Suppressor macrophage treated with lipopolysaccharide for 4 hours (primary cell): ENCODE measurements at places on chromosomes 12 and 14.
A peak's percentile ranks its signal among the peaks of the same experiment; 100 is the strongest.

GRCh38 chr14:38342803-38343202 is 86.9 kb upstream of the CLEC14A start:
- no peak for DNase-seq

GRCh38 chr12:47370421-47370820 is 290.7 kb upstream of the AMIGO2 start:
- no peak for DNase-seq

- no peak for DNase-seq
These were observed 170.7 kb upstream of the KITLG start for GRCh38 chr12:88750867-88751543.

GRCh38 chr12:119673634-119674033 is 5.7 kb downstream of the PRKAB1 start:
- no peak for DNase-seq

GRCh38 chr12:6792522-6793201 is 3.3 kb downstream of the CD4 start:
- peak; percentile 87 for DNase-seq
